ENCODE measurements at places on chromosomes 3 and 15.

- DNase-seq = peak; percentile 27
These were observed 542 bp upstream of the MEIS2 start for GRCh38 chr15:37100966-37101215.

- no peak for DNase-seq
These were observed 530 bp upstream of the PCOLCE2 start for GRCh38 chr3:142889212-142890014.

DNA sequence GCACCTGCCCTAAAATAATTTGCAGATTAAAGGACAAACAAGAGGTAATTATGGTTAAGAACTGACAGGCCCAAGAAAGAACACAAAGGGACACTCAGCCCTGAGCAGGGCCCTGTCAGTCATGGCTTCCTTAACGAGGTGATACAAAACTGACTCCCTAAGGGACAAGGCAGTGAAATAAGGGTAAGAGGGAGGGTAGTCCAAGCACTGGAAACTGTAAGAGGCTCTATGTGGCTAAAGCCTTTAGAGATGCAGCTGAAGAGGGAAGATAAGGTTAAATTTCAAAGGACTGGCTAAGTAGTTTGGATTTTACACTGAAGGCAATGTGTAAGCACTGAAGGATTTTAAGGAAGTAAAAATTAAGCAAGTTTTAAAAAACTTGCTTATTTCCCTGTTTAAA is 3.9 kb downstream of the ATR start:
- DNase-seq = no peak

- no peak for DNase-seq
These were observed 24.9 kb upstream of the TPRG1 start for GRCh38 chr3:189146848-189147247.

DNA sequence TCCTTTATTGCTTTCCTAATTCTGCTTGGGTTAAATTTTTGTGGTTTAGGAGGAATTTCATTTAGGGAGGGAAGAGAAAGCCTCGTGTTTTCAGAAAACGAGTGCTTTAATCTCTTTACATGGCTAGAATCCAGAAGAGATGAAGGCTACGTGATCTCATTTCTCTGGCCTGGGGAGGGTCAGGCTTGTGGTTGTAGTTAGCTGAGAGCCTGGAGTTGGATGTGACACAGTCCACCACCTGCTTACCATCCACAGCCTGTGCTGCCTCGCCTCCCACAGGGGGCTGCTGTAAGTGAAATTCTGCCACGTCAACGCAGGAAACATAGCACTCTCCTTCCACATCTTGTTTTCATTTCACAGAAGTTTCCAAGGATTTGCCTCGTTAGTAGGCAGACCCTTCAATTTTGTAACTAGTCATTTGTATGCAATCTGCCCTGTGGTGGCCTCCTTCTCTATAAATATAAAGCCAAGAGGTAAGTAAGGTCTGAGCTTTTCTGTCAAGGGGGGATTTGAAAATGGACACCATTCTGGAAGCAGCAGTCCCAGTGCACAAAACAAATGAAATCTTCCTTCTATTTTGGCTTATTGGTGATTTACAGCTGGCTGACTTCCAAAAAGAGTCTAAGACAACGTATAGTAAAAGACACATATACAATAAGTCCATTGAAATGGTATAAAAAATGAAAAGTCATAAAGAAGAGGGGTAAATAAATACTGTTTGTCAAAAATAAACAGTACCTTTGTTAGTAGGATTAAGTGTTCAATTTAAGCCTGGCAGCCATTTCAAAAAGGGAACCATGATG is 3.4 kb downstream of the GXYLT2 start:
- no peak for DNase-seq

- no peak for DNase-seq
These were observed 105.2 kb upstream of the BNIP2 start for GRCh38 chr15:59794229-59794886.

All from activated naive CD4-positive, alpha-beta T cell treated with anti-CD3 and anti-CD28 coated beads, Interleukin-2, amount 10 ng/mL, durations not matched to agents 7 days and 5 days (primary cell).